Smooth muscle cell of the coronary artery (primary cell): ENCODE measurements at places on chromosomes 7 and 10. TPM values are rescaled to one million over a fixed set of nuclear protein-coding genes. Genes with fewer than 3 reads are reported as not detected.

TET1 gene
- total RNA-seq: 0.82 and 1.4 TPM in 2 replicates

GJD4 gene
- total RNA-seq: not detected in 2 replicates

ADCY1 gene
- 0.08 and 2.3 TPM in 2 replicates for total RNA-seq

CFAP46 gene
- total RNA-seq: 0.12 and 0.38 TPM in 2 replicates

PITX3 gene
- total RNA-seq: 0.38 TPM in 1 of 2 replicates, not detected in the other

KNDC1 gene
- 0.23 and 1.6 TPM in 2 replicates for total RNA-seq

FKBP6 gene
- total RNA-seq: 0.12 TPM in 1 of 2 replicates, not detected in the other

SLC16A9 gene
- 0.23 and 6.2 TPM in 2 replicates for total RNA-seq

PNLIPRP3 gene
- not detected in 2 replicates for total RNA-seq

MRLN gene
- total RNA-seq: not detected in 2 replicates

TMEM140 gene
- 3.4 and 11.5 TPM in 2 replicates for total RNA-seq

SPOCK2 gene
- under 0.01 and 0.12 TPM in 2 replicates for total RNA-seq
